ENCODE measurements at places on chromosomes 1 and 21.

DNA sequence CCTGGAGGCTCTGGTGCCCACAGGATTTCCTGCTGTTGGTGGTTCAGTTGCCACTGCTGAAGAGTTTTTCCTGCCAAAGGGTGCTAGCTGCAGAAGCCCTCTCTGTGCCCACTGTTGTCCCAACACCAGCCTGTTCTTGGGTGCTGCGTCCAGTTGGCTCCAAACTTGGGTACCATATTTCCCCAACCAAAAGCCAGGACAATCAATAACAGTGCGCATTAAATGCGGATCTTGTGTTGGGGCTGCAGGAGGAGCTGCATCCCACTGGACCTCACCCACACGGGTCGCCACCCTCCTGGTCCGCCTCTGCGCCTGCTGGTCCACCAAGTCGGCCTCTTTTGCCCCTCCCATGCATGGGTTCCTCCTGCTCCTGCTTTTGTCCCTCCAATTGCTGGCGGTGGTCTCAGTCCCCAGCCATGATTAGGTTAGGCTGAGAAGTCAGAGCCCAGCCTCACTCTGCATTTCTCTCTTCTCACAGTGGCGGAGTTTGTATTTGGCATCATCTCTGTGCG, 9.8 kb downstream of the ABCG1 start:
- no peak for DNase-seq

- no peak for DNase-seq
Measured at GRCh38 chr21:31896019-31896418, 23.2 kb downstream of the HUNK start.

- no peak for DNase-seq
Measured at GRCh38 chr1:68142036-68142435, 90.3 kb downstream of the WLS start.

GRCh38 chr1:172827301-172827700, 168.4 kb downstream of the FASLG start:
- DNase-seq = no peak

DNA sequence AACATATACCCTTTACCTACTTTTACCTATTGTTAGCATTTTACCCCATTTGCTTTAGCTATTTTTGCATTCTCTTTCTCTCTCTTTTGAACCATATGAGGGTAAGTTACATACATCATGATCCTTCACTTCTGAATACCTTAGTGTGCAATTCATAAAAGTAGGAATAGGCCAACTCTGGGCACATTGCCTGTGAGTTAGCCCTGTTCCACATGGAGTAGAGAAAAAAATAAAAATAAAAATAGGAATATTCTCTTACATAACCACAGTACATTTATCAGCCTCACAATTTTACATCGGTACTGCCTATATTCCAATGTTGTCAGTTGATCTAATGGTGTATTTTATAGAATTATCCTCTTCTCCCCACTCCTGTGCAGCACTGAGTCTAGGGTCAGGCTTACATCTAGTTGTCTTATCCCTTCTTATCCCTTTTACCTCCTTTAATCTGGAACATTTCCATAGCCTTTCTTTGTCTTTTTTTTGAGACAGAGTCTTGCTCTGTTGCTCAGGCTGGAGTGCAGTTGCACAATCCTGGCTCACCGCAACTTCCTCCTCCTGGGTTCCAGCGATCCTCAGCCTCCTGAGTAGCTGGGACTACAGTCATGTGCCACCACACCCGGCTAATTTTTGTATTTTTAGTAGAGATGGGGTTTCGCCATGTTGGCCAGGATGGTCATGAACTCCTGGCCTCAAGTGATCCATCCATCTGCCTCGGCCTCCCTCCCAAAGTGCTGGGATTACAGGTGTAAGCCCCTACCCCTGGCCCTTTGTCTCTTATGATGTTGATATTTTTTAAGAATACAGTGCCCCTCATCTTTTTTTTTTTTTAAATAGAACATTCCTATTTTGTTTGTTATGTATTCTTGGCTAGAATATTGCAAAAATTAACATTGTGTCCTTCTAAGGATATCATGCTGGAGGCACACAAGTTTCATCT, 11.1 kb upstream of the SLC30A1 start:
- no peak for DNase-seq

DNA sequence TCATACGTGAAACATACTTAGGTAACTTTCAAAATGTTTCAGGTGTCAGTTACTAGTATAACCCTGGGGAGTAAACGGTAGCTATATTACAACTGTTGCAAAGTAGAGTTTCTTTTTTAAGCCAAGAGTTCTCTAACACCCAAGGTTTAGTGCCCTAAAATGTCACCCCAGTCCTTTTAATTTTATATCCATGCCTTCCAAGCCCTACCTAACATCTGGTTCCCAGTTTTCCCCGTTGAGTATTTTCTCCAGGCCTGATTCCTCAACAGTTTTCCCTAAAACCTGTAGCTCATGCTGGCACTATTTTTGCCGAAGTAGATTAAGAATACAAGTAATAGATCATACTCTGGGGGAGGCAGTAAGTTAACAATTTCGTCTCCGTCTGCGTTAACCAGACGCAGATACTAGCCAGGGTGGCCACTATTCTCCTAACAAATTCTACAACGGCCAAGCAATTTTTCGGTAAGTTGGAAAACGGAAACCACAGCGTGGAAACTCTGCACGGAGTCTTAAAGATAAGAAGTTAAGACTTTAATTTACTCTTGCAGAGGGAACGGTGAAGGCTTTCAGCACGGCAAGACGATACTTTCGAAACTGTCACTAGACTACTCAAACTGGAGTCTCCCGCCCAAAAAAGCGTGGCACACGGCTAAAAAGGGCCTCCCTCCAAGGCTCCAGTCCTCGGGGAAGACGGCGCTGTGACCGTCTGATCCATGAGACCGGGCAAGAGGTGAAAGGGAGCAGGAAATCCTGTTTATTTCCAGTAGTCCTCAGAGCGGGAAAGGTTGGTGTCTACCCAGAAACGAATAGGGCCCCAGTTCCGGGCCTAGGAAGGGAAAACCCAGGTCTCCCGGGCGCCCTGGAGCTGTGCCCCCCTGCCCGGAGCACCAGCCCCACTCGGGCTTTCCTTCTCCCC, 945 bp downstream of the SRSF4 start:
- DNase-seq = no peak

DNA sequence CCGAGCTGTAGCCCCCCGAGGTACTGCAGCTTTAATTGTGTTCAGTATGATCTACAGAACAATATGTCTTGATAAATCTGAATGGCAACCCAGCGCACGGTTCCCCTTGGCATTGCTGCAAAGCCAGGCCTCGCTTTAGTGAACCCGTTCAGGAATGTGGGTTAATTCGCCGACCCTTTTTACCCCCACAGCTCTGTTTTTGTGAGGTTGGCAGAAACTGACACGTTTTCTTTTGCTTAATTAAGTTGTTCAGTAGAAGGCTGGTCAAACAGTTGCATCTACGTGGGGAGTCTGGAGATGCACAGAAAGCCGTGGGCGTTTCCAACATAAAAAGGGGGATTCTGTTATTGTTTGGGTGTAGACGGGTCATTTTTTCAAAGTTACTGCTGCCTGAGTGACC, 43.2 kb downstream of the OLIG1 start:
- no peak for DNase-seq

DNA sequence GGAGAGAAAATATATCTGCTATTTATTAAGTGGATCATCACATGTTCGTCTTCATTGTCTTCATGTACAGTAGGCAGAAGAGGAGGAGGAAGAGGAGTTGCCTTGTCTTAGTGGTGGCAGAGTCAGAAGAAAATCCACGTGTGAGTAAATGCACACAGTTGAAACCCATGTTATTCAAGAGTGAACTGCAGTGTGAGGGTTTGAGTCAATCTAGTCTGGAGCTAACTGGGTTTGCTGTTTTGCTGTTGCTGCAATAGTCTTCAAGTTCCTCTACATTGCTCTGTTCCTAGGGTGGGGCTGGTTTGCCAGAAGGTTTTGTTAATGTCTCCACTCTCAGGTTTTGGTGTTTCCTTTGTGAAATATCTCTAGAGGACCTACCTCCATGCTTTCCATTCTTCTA, 3.1 kb upstream of the CD1A start:
- no peak for DNase-seq

GRCh38 chr1:207405814-207406213, 48.3 kb upstream of the CR2 start:
- no peak for DNase-seq

Measured in AG09319 (cell line).